ENCODE measurements at places on chromosomes 4 and X. TPM values are rescaled to one million over a fixed set of nuclear protein-coding genes. Genes with fewer than 3 reads are reported as not detected.

DNA sequence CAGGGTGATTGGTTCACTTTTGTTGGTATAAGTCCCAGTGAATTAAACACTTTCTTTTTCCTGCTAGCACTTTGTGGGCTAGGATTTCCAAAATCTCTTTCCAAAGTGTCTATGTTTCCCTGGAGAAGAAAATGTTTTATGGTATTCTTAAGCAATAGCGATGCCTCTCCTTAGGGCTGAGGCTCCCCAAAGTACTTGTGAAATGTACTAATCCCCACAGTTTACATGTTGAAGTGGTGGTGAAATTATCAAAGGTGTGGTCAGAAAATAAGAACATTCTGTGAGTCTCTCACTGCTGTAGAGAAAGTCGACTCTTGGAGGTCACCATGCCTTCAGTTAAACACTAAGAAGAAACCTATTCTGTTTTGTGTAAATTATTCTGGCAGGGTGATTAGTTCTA is 51.5 kb upstream of the AMELX start:
- no peak for DNase-seq

GRCh38 chrX:24148535-24149350 is 786 bp upstream of the ZFX start:
- no peak for DNase-seq

DNA sequence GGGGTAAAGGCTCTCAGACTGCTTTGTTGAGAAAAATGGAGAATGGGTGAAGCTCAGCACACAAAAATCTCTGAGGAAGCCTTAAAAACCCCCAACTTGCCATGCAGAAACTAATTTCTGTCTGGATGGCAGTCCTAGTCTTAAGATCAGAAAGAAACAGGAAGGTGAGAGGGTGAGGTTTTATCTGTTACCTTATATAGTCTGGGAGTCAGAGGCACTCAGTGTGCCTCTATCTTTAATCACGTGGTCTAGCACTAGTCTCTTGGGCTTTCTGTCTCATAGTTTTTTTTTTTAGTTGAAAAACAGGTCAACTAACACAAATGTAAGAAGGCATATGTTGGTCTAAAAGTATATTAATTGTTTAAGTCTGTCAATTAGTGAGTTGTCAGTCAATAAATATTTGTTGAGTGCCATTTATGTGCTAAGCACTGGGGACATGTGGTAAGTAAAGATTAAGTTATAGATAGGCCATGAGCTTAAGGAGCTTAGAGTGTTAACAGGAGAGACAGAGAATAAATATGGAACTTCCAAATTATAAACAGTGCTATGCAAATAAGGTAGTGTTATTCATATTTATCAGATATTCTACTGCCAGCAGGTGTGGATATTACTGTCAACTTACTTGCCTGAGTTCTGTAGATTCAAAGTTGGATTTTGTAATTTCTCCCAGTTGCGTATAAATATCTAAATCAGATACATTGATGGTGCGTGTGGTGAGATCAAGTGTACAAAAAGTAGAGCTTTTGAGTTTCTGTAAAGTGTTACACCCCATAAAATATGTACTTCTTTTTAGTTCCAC is 7.0 kb downstream of the CYBB start:
- no peak for DNase-seq

ERCC6L gene
- total RNA-seq, result 7.1 TPM

TEX13B gene
- not detected for total RNA-seq

- DNase-seq, result no peak
Observed at GRCh38 chr4:88709989-88710388, 12.4 kb upstream of the NAP1L5 start.

DNA sequence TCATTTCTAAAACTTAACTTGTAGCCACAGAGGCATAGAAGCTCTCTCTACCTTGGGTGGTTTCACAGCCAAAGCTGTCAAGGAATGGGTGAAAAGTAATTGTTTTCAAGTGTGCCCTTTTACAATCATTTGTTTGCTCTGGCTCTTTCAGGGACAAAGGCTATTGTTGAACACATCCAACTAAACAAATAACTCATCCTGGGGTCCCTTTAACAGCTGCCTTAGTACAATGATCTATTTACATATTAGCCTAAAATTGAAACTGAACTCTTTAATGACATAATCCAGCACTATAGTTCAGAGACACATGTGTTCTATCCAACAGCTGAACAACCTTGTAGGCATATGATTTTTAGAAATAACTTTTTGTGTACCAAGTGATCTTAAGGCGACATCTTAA is 3.7 kb downstream of the HHIP start:
- no peak for DNase-seq

- DNase-seq, result no peak
Observed at GRCh38 chr4:162443510-162443909, 279.7 kb upstream of the FSTL5 start.

Data from NCI-H460 (cell line).